Activated naive CD4-positive, alpha-beta T cell treated with anti-CD3 and anti-CD28 coated beads, Interleukin-2, amount 50 U/mL, for 72 hours (primary cell): ENCODE measurements at places on chromosomes 3 and 15.

GRCh38 chr3:32249184-32249782, 10.8 kb downstream of the CMTM8 start:
- DNase-seq = no peak

DNA sequence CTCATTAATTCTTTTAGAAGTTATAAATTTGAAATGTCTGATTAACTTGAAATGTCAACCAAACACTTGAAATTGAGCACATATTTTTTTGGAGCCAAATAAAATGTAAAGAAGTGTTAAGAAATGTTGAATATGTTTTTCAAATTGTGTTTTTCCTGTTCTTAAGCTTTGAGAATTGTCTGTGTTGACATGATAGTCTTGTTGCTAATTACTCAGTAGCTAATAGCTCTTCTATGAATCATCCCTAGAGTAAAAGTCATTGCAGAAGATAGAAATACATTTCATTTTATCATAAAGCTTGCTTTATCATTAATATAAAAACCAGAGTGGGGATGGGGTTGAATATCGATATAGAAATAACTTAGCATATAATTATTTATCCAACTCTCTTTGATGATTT, 41.9 kb upstream of the ABHD10 start:
- no peak for DNase-seq

- no peak for DNase-seq
These were observed 37.9 kb downstream of the MAP3K13 start for GRCh38 chr3:185400866-185401265.

GRCh38 chr15:78411061-78411460, 27.0 kb upstream of the IREB2 start:
- no peak for DNase-seq

- DNase-seq = no peak
These were observed 14.4 kb upstream of the CCDC39 start for GRCh38 chr3:180693656-180694055.

DNA sequence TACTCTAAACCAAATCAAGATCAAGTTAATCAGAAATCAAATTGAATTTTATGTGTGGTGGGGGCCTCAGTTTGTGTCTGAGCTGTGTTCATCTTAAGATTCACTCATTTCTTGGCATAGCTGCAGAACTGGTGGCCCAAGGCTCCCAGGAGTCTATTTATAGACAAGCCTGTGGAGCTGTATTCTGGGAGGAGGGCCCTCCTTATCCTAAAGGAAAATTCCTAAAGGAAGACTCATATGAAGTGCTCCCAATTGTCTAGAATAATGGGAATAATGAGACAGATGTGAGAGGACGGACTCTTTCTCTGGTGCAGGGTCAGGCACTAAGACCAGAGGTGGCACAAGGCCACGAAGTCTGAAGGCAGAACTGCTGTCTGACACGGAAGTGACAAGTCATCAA, 38.9 kb downstream of the C3orf85 start:
- no peak for DNase-seq

DNA sequence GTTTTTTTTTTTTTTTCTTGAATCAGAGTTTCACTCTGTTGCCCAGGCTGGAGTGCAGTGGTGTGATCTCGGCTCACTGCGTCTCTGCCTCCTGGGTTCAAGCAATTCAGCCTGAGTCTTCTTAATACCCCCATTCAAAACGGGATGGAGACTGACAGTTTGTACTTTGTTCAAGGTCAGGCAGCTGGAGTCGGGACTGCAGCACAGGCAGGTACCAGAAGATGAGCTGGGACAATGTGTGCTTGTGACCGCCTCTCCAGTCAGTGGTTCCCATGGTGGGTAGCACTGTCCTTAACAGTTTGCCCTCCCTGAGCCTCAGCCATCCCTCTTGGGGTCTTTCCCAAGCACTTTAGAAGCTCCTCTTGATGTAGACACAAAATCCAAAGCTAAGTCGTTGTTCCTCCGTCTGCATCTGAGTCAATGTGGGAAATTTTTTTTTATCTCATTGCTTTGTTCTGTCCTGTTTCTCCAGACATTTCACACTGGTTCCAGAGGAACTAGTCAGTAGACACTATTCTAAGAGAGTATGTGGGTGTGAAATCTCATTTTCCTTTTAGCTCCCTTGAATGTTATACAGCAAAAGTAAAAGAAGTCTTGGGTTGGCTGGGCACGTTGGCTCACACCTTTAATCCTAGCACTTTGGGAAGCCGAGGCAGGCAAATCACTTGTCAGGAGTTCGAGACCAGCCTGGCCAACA, 5.3 kb upstream of the TTLL13 start:
- no peak for DNase-seq

DNA sequence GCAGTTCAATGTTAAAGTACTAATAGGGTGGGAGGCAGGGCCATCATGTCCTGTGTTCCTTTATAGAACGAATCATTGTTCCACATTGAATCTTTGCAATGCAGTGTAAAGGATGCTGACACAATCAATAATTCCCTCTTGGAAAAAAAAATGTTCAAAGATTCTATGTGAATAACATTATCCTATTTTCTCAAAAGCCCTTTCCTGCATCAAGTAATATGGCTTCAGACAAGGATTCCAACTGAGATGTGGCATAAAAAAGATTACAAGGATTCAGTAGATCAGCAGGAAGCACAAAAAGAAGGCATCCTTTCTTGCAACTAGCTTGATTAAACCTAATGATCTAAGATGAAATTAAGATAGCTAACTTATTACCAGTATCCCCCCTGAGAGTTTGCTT, 454.0 kb upstream of the CADM2 start:
- DNase-seq = no peak

DNA sequence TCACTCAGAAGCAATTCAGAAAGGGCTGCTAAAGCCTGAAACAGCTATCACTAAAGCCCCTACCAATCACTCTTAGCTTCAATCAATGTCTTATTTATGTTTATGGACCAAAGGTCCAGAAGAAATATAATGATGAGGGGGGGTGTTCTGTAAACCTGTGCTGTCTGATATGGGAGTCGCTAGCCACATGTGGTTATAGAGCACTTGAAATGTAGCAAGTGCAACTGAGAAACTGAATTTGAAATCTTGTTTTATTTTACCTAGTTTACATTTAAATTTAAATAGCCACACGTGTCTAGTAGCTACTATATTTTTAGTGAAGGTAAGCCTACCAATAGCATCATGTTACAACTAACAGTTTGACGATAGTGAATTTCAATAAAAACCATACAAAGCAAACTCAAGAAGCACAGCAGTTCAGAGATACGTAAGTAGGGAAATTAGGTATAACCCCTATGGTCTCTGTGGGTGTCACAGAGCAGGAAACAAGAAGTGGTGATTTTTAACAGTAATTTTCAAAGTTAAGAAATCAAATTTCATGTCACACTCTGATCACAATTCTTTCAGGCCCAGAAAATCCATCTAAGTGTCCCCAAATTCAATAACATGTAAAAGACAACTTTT, 3.6 kb downstream of the POU1F1 start:
- no peak for DNase-seq
